ENCODE measurements at places on chromosomes 12 and 14. TPM values are rescaled to one million over a fixed set of nuclear protein-coding genes. Genes with fewer than 3 reads are reported as not detected.

Gene RNASE4
- total RNA-seq: 0.82 TPM

Gene IGF1
- total RNA-seq: not detected

Gene RD3L
- not detected for total RNA-seq

Gene CMTM5
- total RNA-seq: not detected

Gene NUAK1
- 7.5 TPM for total RNA-seq

Gene KRT8
- 199 TPM for total RNA-seq

Gene DEGS2
- not detected for total RNA-seq

Gene CCDC175
- total RNA-seq: not detected

Gene KIF21A
- 18.1 TPM for total RNA-seq

Gene TMCC3
- 5.2 TPM for total RNA-seq

Gene SLC25A47
- total RNA-seq: 0.37 TPM

Gene PPP4R3A
- 65.3 TPM for total RNA-seq

Gene COX8C
- total RNA-seq: not detected

Gene CHGA
- total RNA-seq: not detected

Gene TMEM120B
- total RNA-seq: 9.6 TPM

Gene SAV1
- 22.0 TPM for total RNA-seq

Gene TAS2R50
- total RNA-seq: 0.13 TPM

Gene LRRK2
- 0.90 TPM for total RNA-seq

Gene GPR84
- total RNA-seq: not detected

Gene CCDC38
- not detected for total RNA-seq

Gene KRT82
- not detected for total RNA-seq

Gene RNASE7
- total RNA-seq: not detected

Gene CRIP1
- 1.8 TPM for total RNA-seq

Gene PXN
- total RNA-seq: 162 TPM

Gene KRT79
- total RNA-seq: 1.0 TPM

Gene E2F7
- total RNA-seq: 38.9 TPM

Gene PCED1B
- total RNA-seq: 0.50 TPM

Gene CLEC4C
- total RNA-seq: not detected

Gene ADAMTS20
- 0.03 TPM for total RNA-seq

Gene EMP1
- 58.8 TPM for total RNA-seq

Gene MYL2
- total RNA-seq: not detected

Gene CLEC7A
- total RNA-seq: not detected

Gene FGF6
- not detected for total RNA-seq

Gene DLK1
- total RNA-seq: not detected

Gene CD4
- not detected for total RNA-seq

Gene RASSF3
- total RNA-seq: 19.7 TPM

Gene TMPRSS12
- not detected for total RNA-seq

Gene HCAR2
- total RNA-seq: not detected

Gene VTI1B
- total RNA-seq: 80.2 TPM

Gene ANKS1B
- not detected for total RNA-seq

Gene STAB2
- total RNA-seq: not detected

Gene FIGNL2
- 0.10 TPM for total RNA-seq

Gene LRP1-AS
- not detected for total RNA-seq

Gene C12orf60
- 1.7 TPM for total RNA-seq

Gene WIF1
- total RNA-seq: not detected

Gene PLEK2
- total RNA-seq: 2.3 TPM

Gene MSI1
- 0.40 TPM for total RNA-seq

Gene POTEM
- total RNA-seq: 0.10 TPM

Gene CISTR
- not detected for total RNA-seq

Gene SYNDIG1L
- not detected for total RNA-seq

Gene RTL1
- total RNA-seq: 0.07 TPM

Gene INSM2
- 0.02 TPM for total RNA-seq

Gene SLCO1B1
- total RNA-seq: not detected

Gene AVPR1A
- total RNA-seq: not detected
